ENCODE measurements at places on chromosomes 12 and 14. TPM values are rescaled to one million over a fixed set of nuclear protein-coding genes. Genes with fewer than 3 reads are reported as not detected.
A peak's percentile ranks its signal among the peaks of the same experiment; 100 is the strongest.

Gene NKX2-1
- not detected for total RNA-seq

Gene SDR9C7
- total RNA-seq: not detected

Gene FAR2
- total RNA-seq: 1.9 TPM

Gene RERG
- 44.3 TPM for total RNA-seq

Gene TAS2R9
- 0.94 TPM for total RNA-seq

Gene CHST11
- total RNA-seq: 40.9 TPM

DNA sequence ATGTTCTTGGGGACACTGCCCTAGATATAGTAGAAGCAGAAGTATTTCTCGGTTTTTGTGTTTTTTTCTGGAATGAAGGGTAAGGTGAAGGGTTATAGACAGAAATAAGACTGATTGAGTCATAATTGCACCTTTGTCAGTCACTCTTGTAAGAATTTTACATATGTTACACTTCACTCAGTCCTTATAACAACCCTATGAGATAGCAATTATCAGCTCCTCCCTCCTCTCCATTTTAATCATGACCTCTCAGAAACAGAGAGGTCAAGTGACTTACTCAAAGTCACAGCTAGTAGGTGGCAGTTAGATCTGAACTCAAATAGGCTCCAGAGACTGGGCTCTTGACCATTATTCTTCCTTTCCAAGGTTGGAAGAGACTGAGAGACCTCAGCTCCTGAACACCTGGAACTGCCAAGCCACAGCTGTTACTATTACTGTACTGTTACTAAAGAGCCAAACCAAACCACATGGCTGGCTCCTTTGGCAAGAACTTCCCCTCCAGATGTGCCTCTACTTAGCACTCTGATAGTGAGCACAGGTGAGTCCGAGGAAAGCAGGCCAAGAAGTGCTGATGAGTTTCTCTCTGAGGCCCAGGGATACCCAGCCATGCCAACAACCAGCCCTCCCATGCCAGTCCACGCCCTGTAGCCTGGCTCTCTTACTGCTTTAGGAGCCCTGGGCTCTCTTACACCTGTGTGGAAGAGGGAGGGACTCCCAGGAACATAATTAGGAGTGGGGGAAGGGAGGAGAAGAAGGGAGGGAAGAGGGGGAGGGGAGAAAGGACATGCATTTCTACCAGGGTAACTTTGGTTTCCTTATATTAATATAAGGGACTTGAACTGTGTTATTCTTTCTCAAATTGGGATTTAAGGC lies 121.3 kb downstream of the CRADD start:
- no peak overlapping the region for H3K4me3 ChIP-seq
- no peaks in the 10 kb centered on the region for H3K27me3 ChIP-seq
- H3K4me1 ChIP-seq: peaks cover 24% of the 10 kb centered on the region
- no peak overlapping the region for H3K27ac ChIP-seq
- no peak for DNase-seq

- H3K4me1 ChIP-seq: no peaks in the 10 kb centered on the region
- no peak overlapping the region for H3K4me3 ChIP-seq
- no peak overlapping the region for H3K27ac ChIP-seq
- H3K36me3 ChIP-seq: no peaks in the 10 kb centered on the region
- DNase-seq: no peak
These were observed 34.7 kb upstream of the NRXN3 start for GRCh38 chr14:78135450-78135891.

- peaks cover 5% of the 10 kb centered on the region for H3K27me3 ChIP-seq
- no peaks in the 10 kb centered on the region for H3K4me1 ChIP-seq
- no peak overlapping the region for H3K4me3 ChIP-seq
- no peak overlapping the region for H3K27ac ChIP-seq
These were observed 51.6 kb downstream of the EIF2S3B start for GRCh38 chr12:10557329-10557728.

- no peaks in the 10 kb centered on the region for H3K27me3 ChIP-seq
- peaks cover 8% of the 10 kb centered on the region for H3K4me1 ChIP-seq
These were observed 15.4 kb downstream of the SYNE2 start for GRCh38 chr14:63867933-63868921.

DNA sequence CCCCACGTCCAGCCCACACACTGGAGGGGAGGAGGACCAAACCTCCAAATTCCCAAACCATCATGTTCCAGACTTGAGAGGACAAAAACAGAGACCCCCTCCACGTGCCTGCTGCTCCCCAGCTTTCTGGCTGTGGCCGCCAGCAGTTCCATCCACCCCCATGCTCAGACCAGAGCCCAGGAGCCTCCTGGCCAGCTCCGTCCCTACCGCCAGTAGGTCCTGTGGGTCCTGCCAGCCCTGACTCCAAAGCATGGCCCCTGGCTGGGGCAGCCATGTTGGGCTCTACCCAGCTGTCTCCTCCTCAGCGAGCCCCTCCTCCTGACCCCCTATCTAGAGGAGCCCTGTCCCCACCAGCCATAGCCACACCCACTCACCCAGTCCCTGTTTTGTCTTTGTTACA lies 227.3 kb upstream of the RTL1 start:
- no peaks in the 10 kb centered on the region for H3K4me1 ChIP-seq
- DNase-seq: no peak
- H3K27me3 ChIP-seq: peaks cover 5% of the 10 kb centered on the region
- no peak overlapping the region for H3K4me3 ChIP-seq

GRCh38 chr12:92063641-92064040 lies 82.0 kb downstream of the BTG1 start:
- no peaks in the 10 kb centered on the region for H3K27me3 ChIP-seq
- no peak for DNase-seq
- H3K4me1 ChIP-seq: peaks cover 24% of the 10 kb centered on the region
- H3K36me3 ChIP-seq: no peaks in the 10 kb centered on the region
- H3K27ac ChIP-seq: no peak overlapping the region

DNA sequence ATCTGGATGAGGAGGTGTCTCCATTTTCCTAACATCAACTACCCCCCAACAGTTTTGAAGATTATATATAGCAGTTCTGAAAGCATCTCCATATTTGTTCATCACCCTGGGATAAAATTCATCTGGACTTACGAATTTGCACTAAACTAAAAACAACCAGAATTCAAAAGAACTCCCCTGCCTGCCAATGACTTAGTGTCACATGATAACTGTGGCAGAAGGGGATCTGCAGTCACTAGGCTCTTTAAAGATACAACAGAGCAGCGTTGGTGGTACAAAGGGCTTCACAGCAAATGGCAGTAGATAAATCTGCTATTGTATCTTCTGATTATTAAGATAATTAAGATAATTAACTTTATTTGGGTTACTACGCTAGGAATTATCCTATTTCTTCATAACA lies 30.1 kb downstream of the GPR135 start:
- DNase-seq: no peak
- H3K27ac ChIP-seq: no peak overlapping the region
- no peaks in the 10 kb centered on the region for H3K36me3 ChIP-seq
- H3K27me3 ChIP-seq: no peaks in the 10 kb centered on the region

DNA sequence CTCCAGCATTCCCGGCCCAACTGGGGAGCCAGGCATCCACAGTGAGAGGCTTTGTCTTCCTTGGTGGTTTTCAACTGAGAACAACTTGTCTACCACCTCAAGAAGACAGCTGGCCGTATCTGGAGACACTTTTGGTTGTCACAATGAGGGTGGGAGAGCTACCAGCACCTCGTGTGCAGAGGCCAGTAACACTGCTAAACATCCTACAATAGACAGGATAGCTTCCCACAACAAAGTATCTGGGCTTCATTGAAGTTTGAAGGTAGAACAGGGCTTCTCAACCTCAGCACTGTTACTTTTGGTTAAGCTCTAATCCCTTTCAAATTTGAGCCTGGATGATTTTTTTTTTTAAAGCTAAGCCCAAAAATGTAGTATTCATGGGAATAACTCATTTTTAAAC lies 10.9 kb downstream of the SLC7A8 start:
- DNase-seq: no peak
- no peaks in the 10 kb centered on the region for H3K27me3 ChIP-seq
- peaks cover 17% of the 10 kb centered on the region for H3K4me1 ChIP-seq
- no peaks in the 10 kb centered on the region for H3K36me3 ChIP-seq
- H3K4me3 ChIP-seq: no peak overlapping the region

GRCh38 chr12:31234955-31235867 lies 90.7 kb downstream of the SINHCAF start:
- H3K27me3 ChIP-seq: peaks cover 4% of the 10 kb centered on the region
- no peaks in the 10 kb centered on the region for H3K36me3 ChIP-seq
- H3K4me3 ChIP-seq: no peak overlapping the region
- DNase-seq: peak; percentile 43
- no peak overlapping the region for H3K27ac ChIP-seq
- H3K4me1 ChIP-seq: no peaks in the 10 kb centered on the region

DNA sequence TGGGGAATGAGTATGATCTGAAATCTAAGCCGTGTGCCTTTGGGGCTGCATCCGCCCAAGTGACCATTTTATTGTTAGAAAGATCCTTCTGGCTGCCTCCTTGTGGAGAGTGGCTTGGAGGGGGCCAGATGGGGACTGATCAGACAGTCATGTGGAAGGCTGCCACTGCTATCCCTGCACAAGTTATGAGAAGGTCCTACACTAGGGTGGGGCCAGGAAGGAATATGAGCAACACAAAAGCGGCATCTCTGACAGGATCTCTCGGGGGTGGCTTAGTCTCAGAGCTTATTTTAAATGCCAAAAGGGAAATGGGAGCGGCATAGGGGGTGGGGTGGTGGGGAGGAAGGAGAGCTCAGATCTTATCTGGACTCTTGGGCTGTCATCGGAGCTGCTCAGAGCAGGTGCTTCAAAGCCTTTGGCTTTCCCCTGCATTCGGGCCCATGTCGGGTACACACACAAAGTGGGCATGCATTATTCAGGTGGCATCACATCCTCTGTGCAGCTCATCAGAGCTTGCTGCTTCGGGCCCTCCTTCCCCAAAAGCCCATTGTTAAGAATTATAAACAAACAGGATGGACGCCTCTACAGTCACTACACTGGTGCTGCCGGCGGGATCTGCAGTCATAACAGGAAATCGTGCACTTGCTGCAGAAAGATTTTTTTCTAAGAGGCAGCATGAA lies 805.4 kb downstream of the VRK1 start:
- no peak for DNase-seq
- H3K36me3 ChIP-seq: no peaks in the 10 kb centered on the region
- no peaks in the 10 kb centered on the region for H3K4me1 ChIP-seq

DNA sequence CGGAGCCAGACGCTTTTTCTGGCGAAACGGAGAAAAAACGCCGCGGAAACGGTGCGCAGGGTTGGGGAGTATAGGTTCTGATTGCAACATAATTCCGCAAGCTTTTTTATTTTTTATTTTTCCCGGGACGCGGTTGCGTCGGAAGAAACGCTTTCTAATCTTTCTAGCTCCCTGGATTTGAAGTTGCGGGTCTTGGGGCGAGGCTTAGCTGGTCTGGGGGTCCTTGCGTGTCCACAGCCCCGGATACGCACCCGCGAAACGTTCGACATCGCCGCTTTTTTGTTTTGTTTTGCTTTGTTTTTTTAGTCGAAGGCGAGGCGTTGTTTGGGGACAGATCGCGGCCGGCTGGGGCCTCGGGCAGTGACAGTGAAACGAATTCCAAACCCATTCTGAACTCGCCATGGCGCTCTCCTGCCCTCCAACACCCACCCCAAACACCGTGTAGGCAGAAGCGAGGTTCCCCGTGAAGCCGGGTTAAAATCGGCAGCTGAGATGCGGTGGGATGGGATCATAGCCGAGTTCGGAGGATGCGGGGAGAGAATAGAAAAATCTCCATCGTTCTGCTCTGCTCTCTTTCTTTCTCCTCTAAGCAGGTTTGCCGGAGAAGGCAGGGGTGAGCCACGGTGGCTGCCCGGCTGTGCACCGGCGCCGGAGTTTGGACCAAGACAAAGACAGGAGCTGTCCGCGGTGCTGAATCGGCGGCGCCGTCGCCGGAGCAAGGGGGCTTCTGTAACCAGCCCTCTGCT lies 8.1 kb upstream of the LHX5 start:
- H3K36me3 ChIP-seq: no peaks in the 10 kb centered on the region
- H3K27me3 ChIP-seq: peaks cover 79% of the 10 kb centered on the region
- peak; percentile 45 for DNase-seq
- H3K4me1 ChIP-seq: no peaks in the 10 kb centered on the region

- H3K27me3 ChIP-seq: no peaks in the 10 kb centered on the region
- no peak for DNase-seq
These were observed 14.1 kb downstream of the GPX2 start for GRCh38 chr14:64928239-64929013.

DNA sequence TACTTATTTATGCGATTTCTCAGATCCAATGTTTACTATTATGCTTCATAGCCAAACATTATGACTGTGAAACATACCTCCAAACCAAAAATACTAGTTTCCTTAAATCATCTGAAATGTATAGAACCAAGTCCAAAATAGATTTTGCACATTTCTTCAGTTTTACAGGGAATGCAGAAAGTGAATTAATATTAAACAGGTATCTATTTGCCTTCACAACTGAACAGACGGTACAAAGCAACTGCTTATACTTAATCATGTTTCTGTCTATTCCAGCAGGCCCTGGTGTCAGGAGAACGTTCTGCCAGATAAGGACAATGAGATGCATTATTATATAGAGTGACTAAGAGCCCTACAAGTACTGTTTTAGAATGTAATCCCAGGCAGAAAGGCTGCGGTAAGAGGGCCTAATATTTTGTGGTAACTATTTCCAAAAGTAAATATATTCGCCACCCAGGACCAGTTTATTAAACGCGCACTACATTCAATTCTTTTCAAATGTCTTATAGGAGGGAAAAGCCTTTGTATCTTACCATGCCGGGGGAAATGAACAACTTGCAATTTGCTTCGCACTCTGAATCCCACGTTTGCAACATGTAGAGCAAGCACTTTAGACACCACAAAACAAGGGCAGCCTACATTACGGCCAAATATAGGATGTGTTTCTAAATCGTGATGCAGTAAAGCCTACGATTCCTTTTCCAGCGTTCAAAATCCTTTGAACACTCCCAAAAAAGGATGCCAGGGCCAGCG lies 1.5 kb downstream of the CORO1C start:
- no peaks in the 10 kb centered on the region for H3K4me1 ChIP-seq
- H3K36me3 ChIP-seq: no peaks in the 10 kb centered on the region
- peak overlapping the region; percentile 85 for H3K4me3 ChIP-seq
- H3K27ac ChIP-seq: peak overlapping the region; percentile 14

DNA sequence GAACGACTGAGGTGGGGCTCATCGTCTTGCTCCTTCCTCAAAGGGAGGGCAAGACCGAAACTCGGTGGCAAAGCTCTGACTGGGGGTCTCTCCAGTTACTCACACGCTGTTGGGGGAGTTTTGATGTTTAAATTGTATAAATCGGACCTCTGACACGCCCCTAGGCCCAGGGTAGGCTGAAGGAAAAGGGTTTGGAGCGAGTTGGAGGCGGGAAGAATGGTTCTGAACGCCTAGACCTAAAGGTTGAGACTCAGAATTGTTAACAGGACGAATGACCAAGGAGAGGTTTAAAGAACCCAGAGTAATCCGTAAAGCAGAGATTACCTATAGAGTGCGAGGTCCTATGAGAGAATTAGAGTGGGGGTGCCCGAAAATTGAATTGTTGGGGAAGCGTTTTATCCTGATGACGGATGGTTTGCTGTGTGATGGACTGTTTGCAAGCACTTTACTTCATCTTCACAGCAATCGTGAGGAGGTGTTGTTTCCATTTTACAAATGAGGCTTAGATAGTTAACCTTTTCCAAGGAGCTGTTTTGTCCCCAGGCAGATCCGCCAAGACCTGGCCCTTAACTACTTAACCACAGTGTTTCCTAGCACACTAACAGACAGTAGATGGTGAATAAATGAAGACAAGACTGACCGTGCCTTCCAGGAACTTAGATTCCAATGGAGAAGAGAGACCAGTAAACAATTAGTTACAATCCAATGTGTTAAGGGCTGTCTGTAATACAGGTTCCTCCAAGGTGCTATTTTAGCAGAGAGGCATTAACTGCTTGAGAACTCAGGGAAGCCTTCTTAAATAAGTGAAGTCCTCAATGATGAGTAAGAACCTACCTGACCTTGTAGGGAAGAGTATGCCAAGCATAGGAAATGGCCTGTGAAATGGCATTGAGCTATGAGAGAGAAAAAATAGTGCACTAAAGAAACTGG lies 929 bp upstream of the UBE2N start:
- no peaks in the 10 kb centered on the region for H3K27me3 ChIP-seq
- H3K36me3 ChIP-seq: no peaks in the 10 kb centered on the region
- H3K27ac ChIP-seq: no peak overlapping the region
- H3K4me1 ChIP-seq: peaks cover 37% of the 10 kb centered on the region
- DNase-seq: no peak
- no peak overlapping the region for H3K4me3 ChIP-seq

Data from adrenal gland (tissue), 19 donors.